ENCODE measurements at places on chromosomes 4 and X. TPM values are rescaled to one million over a fixed set of nuclear protein-coding genes. Genes with fewer than 3 reads are reported as not detected.
A peak's percentile ranks its signal among the peaks of the same experiment; 100 is the strongest.

UPF3B gene
- 1.8 TPM for total RNA-seq

RRH gene
- total RNA-seq, result under 0.01 TPM

PQBP1 gene
- 32.9 TPM for total RNA-seq

ELK1 gene
- 36.2 TPM for total RNA-seq

ARHGEF6 gene
- total RNA-seq, result 17.4 TPM

FAM149A gene
- 12.7 TPM for total RNA-seq

- H3K27me3 ChIP-seq, result no peaks in the 10 kb centered on the region
- no peak overlapping the region for H3K4me3 ChIP-seq
- H3K27ac ChIP-seq, result no peak overlapping the region
- H3K4me1 ChIP-seq, result no peaks in the 10 kb centered on the region
These were observed 136.2 kb downstream of the CPZ start for GRCh38 chr4:8728536-8729407.

DNA sequence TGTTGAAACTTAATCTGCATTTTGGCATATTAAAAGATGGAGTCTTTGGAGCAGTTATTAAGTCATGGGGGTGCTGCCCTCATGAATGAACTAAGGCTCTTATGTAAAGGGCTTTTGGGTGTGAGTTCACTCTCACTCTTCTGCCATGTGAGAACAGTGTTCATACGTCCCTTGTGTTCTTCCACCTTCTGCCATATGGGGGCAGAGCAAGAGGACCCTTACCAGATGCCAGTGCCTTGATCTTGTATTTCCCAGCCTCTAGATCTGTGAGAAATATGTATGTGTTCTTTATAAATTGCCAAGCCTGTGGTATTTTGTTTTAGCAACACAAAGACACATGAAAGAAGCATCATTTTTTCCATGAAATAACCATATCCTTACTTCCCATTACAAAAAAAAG, 213.9 kb downstream of the SPOCK3 start:
- DNase-seq, result no peak
- H3K27me3 ChIP-seq, result no peaks in the 10 kb centered on the region
- H3K4me3 ChIP-seq, result no peak overlapping the region
- H3K27ac ChIP-seq, result no peak overlapping the region

- H3K4me3 ChIP-seq, result no peak overlapping the region
- H3K27me3 ChIP-seq, result no peaks in the 10 kb centered on the region
- peaks cover 57% of the 10 kb centered on the region for H3K36me3 ChIP-seq
- DNase-seq, result peak; percentile 71
These were observed 38.4 kb downstream of the NOP14 start for GRCh38 chr4:2924765-2925301.

GRCh38 chr4:98528882-98529281, 129.5 kb downstream of the TSPAN5 start:
- peaks cover 19% of the 10 kb centered on the region for H3K4me1 ChIP-seq
- H3K27ac ChIP-seq, result no peak overlapping the region
- no peak for DNase-seq
- H3K4me3 ChIP-seq, result no peak overlapping the region
- H3K36me3 ChIP-seq, result no peaks in the 10 kb centered on the region
- H3K27me3 ChIP-seq, result no peaks in the 10 kb centered on the region

- H3K4me1 ChIP-seq, result no peaks in the 10 kb centered on the region
- H3K36me3 ChIP-seq, result no peaks in the 10 kb centered on the region
- no peak for DNase-seq
- H3K4me3 ChIP-seq, result no peak overlapping the region
- H3K27me3 ChIP-seq, result no peaks in the 10 kb centered on the region
These were observed 2.7 kb upstream of the ITM2A start for GRCh38 chrX:79369871-79370270.

DNA sequence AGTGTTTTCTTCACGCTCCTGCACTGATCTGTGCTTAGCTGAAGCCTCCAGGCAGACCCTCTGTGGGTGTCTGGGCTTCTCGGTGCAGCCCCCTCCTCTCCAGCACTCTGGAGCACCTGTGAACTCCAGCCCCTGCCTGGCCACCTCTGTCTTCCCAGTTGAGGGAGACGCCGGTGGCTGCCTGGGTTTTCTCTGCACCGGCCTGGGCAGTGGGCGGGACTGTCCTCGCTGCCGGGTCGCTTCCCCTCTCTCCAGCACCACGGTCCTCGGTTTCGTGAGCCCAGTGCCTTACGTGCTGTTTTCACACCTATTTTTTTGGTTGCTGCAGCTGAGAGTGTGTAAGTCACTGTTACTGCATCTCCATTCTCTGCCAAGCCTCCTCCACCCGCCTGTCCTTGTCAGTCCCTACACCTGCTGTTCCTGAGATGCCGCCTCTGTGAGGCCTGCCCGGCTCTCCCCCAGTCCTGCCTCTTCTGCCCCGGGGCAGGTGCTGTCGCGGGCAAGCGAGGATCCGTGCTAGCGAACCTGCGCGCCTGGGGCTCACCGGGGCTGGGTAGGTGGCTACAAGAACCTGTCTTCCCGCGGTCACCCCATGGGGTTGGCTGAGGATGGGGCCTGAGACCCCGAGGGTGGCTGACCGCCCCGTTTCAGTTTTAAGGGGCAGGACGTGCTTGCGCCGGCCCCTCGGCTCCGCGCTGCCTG, 2.4 kb upstream of the FGFRL1 start:
- H3K4me3 ChIP-seq, result peak overlapping the region; percentile 77
- DNase-seq, result no peak
- H3K36me3 ChIP-seq, result peaks cover 2% of the 10 kb centered on the region
- H3K4me1 ChIP-seq, result peaks cover 18% of the 10 kb centered on the region

GRCh38 chrX:145190801-145191389, 56.4 kb upstream of the SPANXN1 start:
- DNase-seq, result peak; percentile 10
- no peak overlapping the region for H3K4me3 ChIP-seq
- H3K27me3 ChIP-seq, result no peaks in the 10 kb centered on the region
- H3K27ac ChIP-seq, result no peak overlapping the region

DNA sequence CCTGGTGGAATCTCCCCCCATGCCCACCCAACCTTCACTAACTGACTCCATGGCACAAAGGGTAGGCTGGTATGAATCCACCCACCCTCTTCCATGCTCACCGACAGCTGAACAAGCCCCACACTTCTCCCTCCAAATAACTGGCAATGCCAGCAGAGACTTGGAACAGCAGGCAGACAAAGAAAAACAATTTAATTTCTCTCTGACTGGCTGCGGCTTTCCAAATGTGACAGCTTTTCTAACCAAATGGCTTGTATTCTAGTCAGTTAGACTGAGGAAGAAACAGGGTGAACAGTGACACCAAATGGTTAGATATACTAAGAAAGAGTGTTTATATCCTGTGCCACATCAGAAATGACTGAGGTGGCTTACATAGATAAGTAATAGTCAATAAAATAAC, 199.3 kb upstream of the ADAMTS3 start:
- peaks cover 3% of the 10 kb centered on the region for H3K4me1 ChIP-seq
- H3K27me3 ChIP-seq, result no peaks in the 10 kb centered on the region
- no peaks in the 10 kb centered on the region for H3K36me3 ChIP-seq
- peak; percentile 61 for DNase-seq
- H3K27ac ChIP-seq, result peak overlapping the region; percentile 32

GRCh38 chrX:134541906-134542305, 81.9 kb downstream of the HPRT1 start:
- peaks cover 14% of the 10 kb centered on the region for H3K36me3 ChIP-seq
- DNase-seq, result no peak
- H3K4me3 ChIP-seq, result no peak overlapping the region
- no peaks in the 10 kb centered on the region for H3K27me3 ChIP-seq
- peaks cover 19% of the 10 kb centered on the region for H3K4me1 ChIP-seq

DNA sequence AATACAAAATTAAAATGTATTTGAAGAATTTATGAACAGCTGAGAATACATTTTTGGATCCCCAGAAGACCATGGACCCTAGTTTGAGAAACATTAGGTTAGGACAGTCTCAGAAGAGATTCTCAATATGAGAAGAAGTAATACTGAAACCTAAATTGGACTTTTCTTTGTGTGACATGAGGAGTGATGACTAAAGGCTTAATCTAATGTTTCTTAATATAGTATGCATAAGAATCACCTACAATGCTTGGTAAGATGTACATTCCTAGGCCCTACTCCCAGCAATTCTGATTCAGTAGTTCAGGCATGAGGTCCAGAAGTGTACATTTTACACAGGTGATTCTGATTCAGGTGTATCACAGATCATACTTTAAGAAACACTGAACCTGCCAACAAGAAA, 31.6 kb upstream of the HUWE1 start:
- peaks cover 14% of the 10 kb centered on the region for H3K4me1 ChIP-seq
- no peak overlapping the region for H3K4me3 ChIP-seq
- no peaks in the 10 kb centered on the region for H3K36me3 ChIP-seq
- no peak overlapping the region for H3K27ac ChIP-seq
- no peak for DNase-seq

GRCh38 chrX:259692-260355, 21.4 kb upstream of the PLCXD1 start:
- no peak overlapping the region for H3K27ac ChIP-seq
- H3K4me1 ChIP-seq, result peaks cover 10% of the 10 kb centered on the region
- no peak overlapping the region for H3K4me3 ChIP-seq
- DNase-seq, result peak; percentile 63
- no peaks in the 10 kb centered on the region for H3K36me3 ChIP-seq

- H3K27me3 ChIP-seq, result no peaks in the 10 kb centered on the region
- H3K27ac ChIP-seq, result no peak overlapping the region
- no peaks in the 10 kb centered on the region for H3K4me1 ChIP-seq
- no peak overlapping the region for H3K4me3 ChIP-seq
- DNase-seq, result no peak
These were observed 201.8 kb upstream of the NDST4 start for GRCh38 chr4:115315182-115315581.

DNA sequence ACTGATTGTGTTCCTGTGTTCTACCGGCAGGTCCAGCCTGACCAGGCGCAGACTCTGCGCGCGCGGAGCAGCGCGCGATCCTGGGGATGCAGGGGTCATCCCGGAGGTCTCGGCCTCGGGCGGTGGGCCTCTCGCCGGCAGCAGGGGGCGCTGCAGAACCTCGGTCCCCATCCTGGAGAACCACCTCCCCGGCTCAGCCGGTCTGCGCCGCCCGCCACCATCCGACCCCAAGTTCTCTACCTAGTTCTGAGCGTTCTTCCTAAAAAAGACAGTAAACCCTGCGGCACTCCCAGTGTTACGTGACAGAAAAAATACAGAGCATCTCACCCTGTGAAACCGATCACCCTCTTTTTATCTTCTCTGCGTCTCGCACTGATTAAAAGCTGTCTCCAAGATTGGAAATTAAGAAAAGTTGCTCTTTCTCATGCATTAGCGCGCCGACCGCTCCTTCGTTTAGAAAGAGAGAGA, 1.6 kb downstream of the TRPC3 start:
- peak; percentile 98 for DNase-seq
- H3K36me3 ChIP-seq, result no peaks in the 10 kb centered on the region
- H3K4me1 ChIP-seq, result peaks cover 8% of the 10 kb centered on the region
- peaks cover 51% of the 10 kb centered on the region for H3K27me3 ChIP-seq

- no peaks in the 10 kb centered on the region for H3K4me1 ChIP-seq
- no peaks in the 10 kb centered on the region for H3K27me3 ChIP-seq
These were observed 197.6 kb downstream of the SCFD2 start for GRCh38 chr4:53168228-53168627.

DNA sequence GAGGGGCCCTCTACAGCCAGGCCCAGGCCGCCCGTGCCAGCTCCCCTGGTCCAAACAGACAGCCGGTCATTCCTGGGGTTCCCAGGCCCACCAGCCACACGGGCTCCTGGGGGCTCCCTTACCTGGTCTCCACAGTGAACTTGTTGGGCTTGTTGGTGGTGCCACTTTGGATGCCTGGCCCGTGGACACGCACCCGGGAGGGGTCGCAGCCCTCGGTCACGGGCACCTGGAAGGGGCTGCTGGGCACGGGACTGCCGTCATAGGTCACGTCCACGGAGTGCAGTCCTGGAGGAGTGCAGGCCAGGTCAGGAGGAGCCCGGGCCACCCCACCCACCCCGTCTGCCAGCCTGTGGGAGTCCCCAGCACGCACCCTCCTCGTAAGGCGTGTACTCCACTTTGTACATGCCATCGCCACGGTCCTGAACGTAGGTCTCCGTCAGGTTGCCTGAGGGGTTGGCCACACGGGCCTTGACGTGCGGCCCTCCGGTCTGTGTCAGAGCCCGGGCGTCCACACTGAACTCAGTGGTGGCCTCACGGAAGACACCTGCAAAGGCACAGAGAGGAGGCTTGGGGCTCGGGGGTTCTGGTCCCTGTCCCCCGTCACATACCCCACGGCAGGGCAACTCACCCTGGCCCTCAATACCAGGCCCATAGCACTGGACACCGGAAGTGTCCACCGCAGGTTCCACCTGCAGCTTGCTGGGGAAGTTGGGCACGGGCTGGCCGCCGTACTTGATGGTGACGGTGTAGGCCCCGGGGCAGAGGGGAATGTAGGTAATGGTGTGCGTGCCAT, 14.9 kb downstream of the FLNA start:
- H3K4me3 ChIP-seq, result no peak overlapping the region
- H3K4me1 ChIP-seq, result no peaks in the 10 kb centered on the region
- H3K27ac ChIP-seq, result no peak overlapping the region

DNA sequence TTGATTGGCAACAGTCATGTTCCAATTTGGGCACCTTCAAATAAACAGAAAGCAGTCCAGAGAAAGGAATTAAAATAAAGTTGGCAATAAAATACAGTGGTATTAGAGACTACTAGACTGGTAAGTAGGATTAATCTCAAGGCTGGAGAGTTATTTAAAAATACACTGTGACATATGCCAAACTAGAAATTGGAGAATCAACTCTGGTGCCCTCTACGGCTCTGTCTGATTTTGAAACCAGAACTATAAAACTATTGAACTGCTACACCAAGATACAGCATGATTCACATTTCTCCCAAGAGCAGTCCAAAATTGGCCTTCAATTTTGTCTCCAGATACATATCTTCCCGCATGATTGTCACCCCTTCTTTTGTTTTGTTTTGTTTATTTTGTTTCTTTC, 78.7 kb upstream of the FAM47B start:
- H3K27ac ChIP-seq, result no peak overlapping the region
- H3K4me3 ChIP-seq, result no peak overlapping the region
- no peaks in the 10 kb centered on the region for H3K27me3 ChIP-seq
- no peak for DNase-seq

DNA sequence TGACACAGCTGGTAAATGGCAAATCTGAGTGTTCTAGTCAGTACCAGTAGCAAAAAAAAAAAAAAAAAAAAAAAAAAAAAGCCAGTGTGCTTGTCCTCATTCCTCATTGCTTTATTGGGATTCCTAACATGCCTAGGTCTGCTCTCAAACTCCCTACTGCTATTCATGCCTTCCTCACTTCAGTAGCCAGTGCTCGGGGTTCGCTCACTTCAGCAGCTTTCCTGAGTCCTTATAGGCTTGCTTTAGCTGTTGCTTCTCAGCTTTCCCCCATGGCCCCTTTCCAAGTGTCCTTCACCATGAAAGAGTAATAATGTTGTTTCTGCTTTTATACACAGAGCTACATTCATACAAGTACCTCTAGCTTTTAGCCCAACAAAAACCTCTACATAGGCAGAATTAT, 30.8 kb downstream of the SLITRK2 start:
- H3K4me3 ChIP-seq, result no peak overlapping the region
- no peak overlapping the region for H3K27ac ChIP-seq
- H3K27me3 ChIP-seq, result no peaks in the 10 kb centered on the region
- no peak for DNase-seq
- no peaks in the 10 kb centered on the region for H3K36me3 ChIP-seq
- H3K4me1 ChIP-seq, result no peaks in the 10 kb centered on the region

GRCh38 chr4:24094726-24095125, 204.9 kb upstream of the PPARGC1A start:
- H3K4me1 ChIP-seq, result peaks cover 3% of the 10 kb centered on the region
- no peak overlapping the region for H3K4me3 ChIP-seq
- no peak for DNase-seq
- H3K27me3 ChIP-seq, result no peaks in the 10 kb centered on the region

GRCh38 chr4:48324281-48324680, 17.0 kb upstream of the SLAIN2 start:
- H3K36me3 ChIP-seq, result no peaks in the 10 kb centered on the region
- no peaks in the 10 kb centered on the region for H3K27me3 ChIP-seq
- no peak for DNase-seq
- H3K27ac ChIP-seq, result no peak overlapping the region

Measured in osteoblast (primary cell).